Ecto neural progenitor cell (in vitro differentiated cells): ENCODE measurements at places on chromosomes 1 and 21.

DNA sequence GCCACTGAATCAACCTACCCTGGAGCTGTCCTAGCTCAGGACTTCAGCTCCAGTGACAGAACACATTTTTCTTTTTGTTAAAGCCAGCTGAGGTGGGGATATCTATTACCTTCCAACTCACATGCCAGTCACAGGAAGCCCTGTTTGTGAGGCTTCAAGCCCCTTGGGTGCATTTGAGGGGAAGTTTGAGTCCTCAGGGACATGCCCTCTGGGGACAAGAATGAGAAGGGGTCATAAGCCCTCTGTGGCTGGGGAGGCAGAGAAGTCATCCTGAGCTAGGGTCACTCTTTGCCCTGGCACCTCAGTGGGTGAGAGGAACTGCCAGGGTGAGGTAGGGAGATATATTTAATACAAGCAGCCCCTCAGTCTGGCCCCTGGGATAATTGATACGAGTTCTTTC, 33.5 kb upstream of the CLDN14 start:
- DNase-seq, result no peak

DNA sequence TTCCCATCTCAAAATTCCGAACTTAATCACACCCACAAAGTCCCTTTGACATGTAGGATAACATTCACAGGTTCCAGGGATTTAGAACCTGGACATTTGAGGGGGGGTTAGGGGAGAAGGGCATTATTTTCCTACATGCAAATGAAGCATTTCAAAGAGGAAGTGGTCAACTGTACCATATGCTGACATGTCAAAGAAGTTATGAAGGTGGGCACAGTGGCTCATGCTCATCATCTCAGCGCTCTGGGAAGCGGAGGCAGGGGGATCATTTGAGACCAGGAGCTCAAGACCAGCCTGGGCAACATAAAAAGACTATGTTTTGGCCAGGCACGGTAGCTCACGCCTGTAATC, 35.7 kb downstream of the PTP4A2 start:
- DNase-seq, result no peak

GRCh38 chr1:207941665-207942064, 30.7 kb upstream of the CD34 start:
- DNase-seq, result no peak

DNA sequence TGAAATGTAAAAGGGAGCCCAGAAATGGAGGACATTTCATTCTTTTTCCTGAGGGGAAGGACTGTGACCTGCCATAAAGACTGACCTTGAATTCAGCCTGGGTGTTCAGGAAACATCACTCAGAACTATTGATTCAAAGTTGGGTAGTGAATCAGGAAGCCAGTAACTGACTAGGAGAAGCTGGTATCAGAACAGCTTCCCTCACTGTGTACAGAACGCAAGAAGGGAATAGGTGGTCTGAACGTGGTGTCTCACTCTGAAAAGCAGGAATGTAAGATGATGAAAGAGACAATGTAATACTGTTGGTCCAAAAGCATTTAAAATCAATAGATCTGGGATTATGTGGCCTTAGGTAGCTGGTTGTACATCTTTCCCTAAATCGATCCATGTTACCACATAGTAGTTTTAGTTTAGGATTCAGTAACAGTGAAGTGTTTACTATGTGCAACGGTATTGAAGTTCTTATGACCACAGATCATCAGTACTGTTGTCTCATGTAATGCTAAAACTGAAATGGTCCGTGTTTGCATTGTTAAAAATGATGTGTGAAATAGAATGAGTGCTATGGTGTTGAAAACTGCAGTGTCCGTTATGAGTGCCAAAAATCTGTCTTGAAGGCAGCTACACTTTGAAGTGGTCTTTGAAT, 2.9 kb downstream of the RGS2 start:
- no peak for DNase-seq

DNA sequence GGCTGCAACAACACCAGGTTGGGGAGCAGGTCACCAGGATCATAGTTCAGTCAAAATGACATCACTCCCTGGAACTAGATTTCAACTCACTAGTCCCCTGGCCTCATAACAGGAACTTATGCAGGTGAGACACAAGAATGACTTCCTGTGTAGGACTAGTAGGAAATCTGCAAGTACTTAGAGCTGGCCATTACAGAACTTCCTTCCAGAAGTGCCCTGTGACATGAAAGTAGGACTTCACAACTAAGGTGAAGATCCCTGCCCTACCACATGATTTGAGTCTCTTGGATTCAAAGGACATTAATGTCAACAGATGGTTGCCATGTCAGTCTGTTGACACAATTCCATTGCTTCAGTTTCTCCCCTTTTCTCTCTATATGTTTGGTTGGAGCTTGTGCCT, 223.1 kb downstream of the RPS6KC1 start:
- DNase-seq, result no peak

DNA sequence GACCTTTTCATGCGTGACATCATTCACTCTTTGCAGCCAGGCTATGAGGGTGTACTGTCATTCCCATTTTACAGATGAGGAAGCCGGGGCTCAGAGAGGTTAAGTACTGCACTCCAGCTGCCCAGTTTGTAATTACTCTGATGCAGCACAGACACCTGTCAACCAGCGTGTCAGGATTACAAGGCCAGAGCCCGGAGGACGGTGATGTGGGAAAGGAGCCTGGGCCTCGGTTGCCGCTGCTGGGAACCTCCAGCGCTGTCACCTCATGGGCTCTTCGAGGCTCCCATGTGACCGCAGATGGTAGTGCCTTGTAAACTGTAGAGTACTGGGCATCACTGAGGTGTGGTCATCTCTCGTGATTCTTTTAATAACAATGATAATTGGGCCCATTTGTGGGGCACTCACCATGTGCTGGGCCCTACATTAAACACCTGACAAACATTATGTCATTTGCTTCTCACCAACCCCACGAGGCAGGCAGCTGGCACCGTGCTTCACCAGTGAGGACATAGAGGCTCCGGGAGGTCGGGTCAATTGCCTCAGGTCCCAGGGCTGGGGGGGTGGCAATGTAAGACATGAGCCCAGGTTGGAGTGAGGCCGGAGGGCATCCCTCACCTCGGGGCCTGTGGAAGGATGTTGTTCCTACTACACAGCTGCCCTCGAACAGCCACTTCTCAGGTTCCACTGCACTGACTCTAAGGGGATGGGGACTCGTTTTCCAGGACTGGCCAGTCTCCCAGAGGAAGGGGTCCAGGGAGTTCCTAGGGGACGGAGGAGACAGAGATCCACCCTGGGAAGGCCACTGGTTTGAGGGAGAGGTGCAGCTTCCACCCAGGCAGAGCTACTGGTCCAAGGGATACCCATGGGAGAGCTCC, 42.8 kb upstream of the PADI1 start:
- DNase-seq, result no peak

GRCh38 chr1:160373696-160374095, 6.8 kb downstream of the NHLH1 start:
- DNase-seq, result peak; percentile 18

- DNase-seq, result no peak
These were observed 99.2 kb downstream of the C1orf21 start for GRCh38 chr1:184485751-184486723.

GRCh38 chr1:18108299-18109057, 880 bp downstream of the IGSF21 start:
- DNase-seq, result peak; percentile 60

- peak; percentile 86 for DNase-seq
These were observed 36.5 kb upstream of the TRAPPC10 start for GRCh38 chr21:43975469-43976098.

DNA sequence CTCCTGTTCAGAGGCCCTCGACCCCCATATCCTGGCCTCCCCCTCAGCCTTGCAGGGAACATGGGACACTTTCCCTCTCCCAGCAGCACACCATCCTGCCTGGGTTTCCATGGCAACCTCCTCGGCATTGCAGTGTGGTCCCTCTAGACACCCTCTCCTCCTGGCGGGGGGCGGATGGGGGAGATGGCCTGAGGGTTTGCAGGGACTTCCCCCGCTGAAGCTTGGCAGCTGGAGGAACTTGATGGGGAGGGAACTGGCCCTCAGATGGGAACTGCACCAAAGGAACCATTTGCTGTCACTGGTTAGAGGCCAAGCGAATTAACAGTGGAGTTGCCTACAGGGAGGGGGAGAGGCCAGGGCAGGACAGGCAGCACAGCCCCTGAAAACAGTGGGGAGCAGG, 28.7 kb downstream of the RIMS3 start:
- no peak for DNase-seq

GRCh38 chr21:42160765-42161164, 58.2 kb upstream of the ABCG1 start:
- peak; percentile 36 for DNase-seq

- no peak for DNase-seq
These were observed 6.7 kb downstream of the GRHL3 start for GRCh38 chr1:24325587-24326449.

GRCh38 chr1:42137766-42138165, 15.4 kb upstream of the GUCA2B start:
- peak; percentile 38 for DNase-seq

DNA sequence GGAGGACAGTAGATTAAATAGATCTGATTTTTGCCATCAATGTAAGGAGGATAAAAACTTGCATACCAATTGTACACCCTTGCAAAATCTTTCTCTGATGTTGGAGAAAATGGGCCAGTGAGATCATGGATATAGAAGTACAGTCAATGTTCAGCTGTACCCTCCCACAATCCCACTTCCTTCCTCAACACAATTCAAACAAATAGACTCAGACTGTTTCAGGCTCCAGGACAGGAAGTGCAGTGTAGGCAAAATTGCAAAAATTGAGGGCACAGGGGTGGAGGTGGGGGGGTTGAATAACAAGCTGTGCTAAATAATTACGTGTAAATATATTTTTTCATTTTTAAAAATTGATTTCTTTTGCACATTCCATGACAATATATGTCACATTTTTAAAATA, 3.9 kb upstream of the IFI44 start:
- DNase-seq, result no peak

DNA sequence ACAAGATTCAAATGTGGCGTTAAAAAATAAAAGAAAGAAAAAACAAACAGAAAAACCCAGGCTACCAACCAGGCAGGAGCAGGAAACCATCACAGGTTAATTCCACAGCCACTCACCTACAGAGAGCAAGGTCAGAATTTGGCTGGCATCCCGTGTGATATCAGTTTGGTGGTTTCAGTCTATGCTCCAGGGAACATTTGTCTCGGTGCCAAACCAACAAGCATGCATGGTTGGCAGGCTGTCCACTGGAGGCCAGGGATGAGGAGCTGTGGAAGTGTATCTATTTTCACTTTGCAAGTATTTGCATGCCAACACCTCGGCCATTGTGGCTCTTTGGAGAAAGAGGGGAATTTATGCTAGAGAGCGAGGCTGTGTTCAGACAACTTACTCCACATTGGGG, 53.1 kb upstream of the PROX1 start:
- DNase-seq, result no peak

DNA sequence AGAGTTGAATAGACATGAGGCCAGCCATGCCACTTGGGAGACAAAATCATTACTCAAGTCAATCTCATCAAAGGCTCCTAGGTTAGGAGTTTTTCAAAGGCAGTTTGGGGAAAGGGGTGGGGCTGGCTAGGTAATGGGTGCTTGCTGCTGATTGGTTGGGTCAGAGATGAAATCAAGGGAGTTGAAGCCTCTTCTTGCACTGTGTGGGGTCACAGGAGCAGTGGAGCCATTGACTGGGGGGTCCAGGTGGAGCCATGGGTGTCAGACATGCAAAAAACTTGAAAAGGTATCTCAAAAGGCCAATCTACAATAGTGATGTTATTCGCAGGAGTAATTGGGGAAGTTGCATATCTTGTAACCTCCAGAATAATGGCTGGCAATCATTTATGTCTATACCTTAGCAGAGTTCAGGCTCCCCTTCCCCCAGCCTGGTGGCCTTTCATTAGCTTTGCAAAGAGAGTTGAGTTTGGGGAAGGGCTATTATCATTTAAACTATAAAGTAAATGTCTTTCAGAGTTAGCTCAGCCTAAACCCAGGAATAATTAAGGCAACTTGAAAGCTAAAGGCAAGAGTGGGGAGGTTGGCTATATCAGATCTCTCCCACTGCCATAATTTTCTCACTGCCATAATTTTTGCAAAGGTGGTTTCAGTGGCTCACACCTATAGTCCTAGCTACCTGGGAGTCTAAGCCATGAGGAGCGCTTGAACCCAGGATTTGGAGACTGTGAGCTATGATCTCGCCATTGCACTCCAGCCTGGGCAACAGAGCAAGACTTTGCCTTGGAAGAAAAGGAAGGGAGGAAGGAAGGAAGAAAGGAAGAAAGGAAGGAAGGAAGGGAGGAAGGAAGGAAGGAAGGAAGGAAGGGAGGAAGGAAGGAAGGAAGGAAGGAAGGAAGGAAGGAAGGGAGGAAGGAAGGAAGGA, 7.8 kb upstream of the PINK1 start:
- no peak for DNase-seq

DNA sequence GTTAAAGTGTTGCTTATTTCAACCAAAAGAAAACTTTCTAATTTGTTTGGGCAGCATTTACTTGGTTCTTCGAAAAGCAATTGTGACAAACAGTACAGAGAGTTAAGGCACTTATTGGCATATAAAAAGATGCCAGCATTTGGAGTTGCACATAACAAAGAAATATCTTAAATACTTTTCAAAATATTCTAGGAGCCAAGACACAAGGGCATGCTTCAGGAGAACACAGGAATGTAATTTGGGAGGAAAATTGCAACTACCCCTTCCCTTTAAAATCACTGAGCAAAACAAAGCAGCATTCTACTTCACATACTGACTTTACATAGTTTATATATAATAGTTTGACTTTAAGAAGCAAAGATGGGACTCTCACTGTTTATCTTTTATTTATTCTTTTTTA, 4.6 kb upstream of the TIE1 start:
- DNase-seq, result no peak

- no peak for DNase-seq
These were observed 21.3 kb downstream of the ZCCHC17 start for GRCh38 chr1:31318146-31318545.

DNA sequence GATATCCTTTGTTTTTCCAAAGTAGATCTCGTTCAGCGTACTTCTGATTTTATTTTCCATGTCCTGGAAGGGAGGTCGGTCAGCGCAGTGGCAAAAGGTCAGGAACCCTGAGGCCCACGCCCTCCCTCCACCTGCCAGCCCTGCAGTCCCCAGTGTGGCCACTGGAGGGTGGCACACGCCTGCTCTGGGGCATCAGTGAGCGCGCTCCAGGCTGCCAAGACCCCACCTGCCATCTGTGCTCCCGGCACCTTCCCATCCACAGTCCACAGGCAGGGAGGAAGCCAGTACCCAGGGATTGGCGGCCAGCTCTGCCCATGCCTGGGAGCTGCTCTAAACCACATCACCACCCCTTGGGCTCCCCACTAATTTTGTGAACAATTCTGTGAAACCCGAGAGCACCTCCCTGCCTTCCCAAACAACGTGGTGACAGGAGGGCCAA, 32.3 kb downstream of the SLC66A1 start:
- peak; percentile 78 for DNase-seq
